ENCODE measurements at places on chromosomes 7 and 10.

- no peak for DNase-seq
These were observed 24.8 kb downstream of the ELFN1 start for GRCh38 chr7:1694611-1695511.

GRCh38 chr7:68505721-68506120, 1092.6 kb upstream of the AUTS2 start:
- DNase-seq: no peak

- no peak for DNase-seq
These were observed 7.0 kb upstream of the PDCD4 start for GRCh38 chr10:110864662-110865140.

GRCh38 chr7:37988721-37989650, 68.5 kb downstream of the EPDR1 start:
- no peak for DNase-seq

- no peak for DNase-seq
These were observed 233.4 kb upstream of the HABP2 start for GRCh38 chr10:113319479-113319878.

GRCh38 chr10:25682203-25682851, 251.7 kb upstream of the MYO3A start:
- DNase-seq: no peak

DNA sequence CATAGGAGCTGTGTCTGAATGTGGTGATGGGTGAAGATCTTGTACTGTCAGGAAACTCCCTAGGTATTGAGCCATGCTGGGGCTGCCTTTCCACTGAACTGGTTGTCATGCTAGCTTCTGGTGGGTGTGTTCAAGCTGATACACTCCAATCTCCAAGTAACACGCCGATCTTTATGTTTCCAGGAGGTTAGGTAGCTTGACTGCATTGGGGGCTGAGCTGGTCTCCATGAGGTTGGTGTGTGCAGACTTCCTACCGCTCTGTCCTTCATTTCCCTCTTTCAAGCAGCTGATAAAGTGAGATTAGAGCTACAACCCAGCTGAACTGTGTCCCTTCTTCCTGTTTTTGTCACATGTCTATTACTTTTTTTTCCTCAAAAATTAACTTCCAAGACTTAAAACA, 265.5 kb downstream of the ANKRD30A start:
- no peak for DNase-seq

GRCh38 chr10:78046711-78047269, 13.1 kb downstream of the RPS24 start:
- DNase-seq: no peak

All from activated CD4-positive, alpha-beta T cell treated with anti-CD3 and anti-CD28 coated beads for 1 hour (primary cell).